NAMALWA (cell line): ENCODE measurements at places on chromosomes 2 and 18.

GRCh38 chr2:205034034-205034433 lies 488.8 kb downstream of the PARD3B start:
- no peak for DNase-seq

DNA sequence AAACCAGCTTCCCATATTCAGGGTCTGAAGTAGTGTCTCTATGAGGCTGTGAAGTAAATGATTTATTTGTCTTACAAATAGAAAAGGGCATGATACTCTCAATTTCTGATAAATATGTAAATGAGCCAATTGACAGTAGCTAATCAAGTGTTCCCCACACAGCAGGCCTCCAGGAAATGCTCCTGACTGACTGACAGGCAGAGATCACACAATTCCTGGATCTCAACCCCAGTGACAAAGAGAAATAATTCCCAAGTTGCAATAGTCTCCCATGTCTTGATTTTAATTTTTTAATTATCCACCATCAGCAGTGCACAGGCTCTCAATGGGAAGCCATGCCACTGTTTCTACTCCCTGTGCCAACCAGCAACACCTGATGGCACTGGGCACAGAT lies 390.4 kb downstream of the SOX11 start:
- DNase-seq = no peak

DNA sequence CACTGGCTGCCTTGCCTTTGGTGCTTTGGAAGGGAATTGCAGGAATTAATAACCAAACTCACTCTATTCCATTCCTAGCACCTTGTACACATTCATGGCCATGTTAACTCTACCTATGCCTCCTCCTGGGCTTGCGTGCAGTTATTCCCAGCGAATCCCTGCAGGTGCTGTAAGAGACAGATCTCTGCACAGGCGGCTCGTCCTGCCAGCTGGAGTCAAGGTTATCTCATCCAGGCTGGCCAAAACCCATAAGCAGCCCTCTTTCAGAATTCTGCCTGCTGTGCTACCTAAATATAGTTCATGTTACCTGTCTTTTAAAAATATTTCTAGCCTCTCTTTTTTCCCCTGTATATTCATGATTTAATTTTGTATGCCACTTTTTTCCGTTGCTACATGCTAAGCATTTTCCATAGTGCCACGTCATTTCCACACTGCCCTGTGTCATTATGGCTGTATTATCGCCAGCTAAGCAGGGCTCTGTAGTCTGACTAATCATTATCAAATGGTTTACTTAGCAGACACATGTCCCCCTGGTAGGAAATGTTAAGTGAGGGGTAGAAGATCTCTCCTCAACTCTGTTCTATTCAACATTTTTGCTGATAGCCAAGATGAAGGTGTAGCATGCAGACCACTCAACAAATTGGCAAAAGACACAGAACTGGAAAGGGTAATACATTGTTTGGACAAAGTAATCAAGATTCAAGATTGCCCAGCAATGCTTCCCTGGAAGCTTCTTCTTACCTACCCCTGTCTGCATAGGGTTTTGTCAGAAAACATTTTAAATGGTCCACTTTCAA lies 79.7 kb upstream of the TAF1B start:
- DNase-seq = no peak

GRCh38 chr2:43467891-43468290 lies 127.9 kb downstream of the THADA start:
- DNase-seq = no peak

DNA sequence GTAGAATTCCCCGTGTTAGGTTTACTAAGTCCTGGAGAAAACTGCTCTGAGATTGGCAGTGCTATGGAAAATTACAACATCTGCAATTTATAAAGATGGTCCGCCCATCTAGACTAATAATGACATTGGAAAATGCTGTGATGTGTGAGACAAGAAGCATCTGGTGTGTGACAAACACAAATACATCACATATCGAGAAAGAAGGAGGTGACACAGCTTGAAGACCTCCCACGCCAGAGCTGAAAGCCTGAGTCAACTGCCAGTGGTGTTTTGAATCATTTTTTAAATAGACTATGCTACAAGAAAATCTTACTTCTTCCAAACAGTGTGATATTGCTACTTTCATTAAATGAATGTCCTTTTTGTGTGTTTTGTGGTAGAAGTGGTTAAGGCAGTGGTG lies 8.6 kb upstream of the ANO7 start:
- DNase-seq = no peak

DNA sequence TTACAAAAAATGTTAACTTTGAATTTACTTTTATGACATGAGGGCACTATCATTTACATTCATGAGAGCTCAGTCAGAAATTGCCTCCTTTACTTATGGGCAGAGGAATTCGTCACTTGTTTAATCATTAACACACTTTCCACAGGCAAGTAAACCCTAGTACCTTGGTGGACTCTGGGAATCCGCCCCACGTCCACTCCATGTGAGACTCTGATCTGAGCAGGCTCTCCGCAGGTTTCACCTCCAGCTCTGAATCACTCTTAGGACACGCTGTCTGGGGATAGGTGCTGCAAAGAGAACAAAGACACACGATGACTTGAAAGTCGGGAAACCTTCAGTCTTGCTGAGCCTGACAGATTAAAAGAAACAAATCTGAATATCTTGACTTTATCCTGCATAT lies 73.6 kb downstream of the LPIN2 start:
- DNase-seq = no peak

DNA sequence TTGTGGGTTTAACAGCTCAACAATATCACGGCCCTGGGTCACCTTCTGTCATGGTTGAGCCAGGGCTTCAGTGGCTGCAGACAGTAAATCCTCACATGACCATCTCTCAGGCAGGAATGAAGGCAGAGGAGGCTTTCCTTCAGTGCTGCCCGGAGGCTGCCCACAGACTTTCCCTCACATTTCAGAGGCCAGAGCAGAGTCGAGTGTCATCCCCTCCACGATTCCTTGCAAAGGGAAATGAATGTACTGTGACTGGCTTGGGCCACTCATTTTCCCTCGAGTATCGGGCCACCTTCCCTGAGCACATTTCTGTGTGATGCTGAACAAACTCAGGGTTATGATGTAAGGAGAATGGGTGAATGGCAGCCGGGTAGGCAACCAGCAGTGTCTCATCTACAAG lies 10.0 kb upstream of the REEP1 start:
- DNase-seq = no peak

- DNase-seq = no peak
These were observed 826.0 kb downstream of the PLCL1 start for GRCh38 chr2:198630384-198630783.

DNA sequence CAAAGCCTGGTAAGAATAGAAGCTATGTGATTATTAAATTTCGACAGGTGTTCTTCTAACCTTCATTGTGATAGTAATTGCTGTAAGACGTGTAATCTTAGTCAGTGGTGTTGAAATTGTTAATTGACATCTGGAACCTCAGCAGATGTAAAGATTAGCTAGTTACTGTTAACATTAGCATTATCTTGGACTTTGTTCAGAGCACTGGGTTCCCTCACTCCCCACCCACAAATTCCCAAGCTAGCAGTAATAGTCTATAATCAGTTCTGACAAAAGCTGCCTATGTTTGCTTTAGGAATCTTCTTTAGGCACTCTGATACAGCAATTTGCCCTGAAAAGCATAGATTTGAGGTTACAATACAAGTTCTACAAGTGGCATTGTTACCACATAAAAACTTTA lies 233.7 kb downstream of the EN1 start:
- no peak for DNase-seq
